Kasumi-1 (cell line): ENCODE measurements at places on chromosomes 4 and X.

DNA sequence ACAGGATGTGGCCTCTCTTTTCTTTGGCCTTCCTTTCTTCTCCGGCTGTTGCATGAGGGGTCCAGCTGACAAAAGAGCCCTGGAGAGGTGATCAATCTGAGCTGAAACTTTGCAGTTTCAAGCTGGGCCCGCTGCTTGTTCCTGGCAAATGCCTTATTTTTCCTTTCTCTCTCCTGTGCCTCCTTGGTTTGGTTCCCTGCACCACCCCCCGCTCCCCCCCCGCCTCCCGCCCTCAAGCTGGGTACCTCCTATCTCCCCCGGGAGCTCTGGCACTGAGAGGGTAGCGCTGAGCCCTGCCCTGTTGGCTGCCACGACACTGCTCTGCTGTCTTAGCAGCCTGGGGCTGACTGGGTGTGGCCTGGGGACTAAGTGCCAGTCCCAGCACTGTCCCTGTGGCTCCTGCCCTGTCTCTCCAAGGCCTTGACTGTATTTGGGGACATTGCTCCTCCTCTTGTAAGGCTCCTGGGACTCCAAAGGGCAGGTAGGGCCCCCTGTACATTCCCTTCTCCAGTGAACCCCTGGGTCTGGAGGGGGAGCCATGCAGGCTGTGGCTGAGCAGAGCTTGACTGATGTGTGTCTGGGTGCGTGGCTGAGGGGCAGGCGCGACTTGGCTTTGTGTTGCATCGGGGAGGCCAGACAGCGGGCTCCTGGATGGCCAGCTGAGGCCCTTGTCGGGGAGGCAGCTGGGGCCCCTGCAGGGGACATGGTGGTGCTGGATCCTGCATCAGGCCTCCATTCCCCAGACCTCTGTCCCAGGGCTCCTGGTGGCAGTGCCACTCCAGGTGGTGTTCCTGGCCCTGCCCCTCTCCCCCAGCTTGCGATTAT lies 1.1 kb downstream of the PLXNA3 start:
- no peak for DNase-seq

DNA sequence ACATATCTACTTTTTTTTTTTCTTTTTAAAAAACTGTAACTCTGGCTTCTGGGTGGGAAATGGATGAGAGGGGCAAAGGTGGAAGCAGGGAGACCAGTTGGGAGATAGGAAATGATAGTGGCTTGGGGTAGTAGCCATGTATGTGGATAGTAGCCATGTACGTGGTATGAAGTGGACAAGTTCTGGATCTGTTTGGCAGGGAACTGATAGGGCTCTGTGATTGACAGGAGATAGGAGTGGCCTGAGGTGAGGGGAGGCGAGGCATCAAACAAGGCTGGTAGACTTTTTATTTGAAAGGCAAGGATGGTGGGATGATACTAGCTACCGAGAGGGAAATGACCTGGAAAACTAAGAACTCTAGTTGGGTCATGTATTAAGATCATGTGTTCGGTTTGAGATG lies 117.8 kb downstream of the AFF1 start:
- no peak for DNase-seq

- no peak for DNase-seq
Measured at GRCh38 chr4:176742211-176742610, 50.5 kb downstream of the VEGFC start.

DNA sequence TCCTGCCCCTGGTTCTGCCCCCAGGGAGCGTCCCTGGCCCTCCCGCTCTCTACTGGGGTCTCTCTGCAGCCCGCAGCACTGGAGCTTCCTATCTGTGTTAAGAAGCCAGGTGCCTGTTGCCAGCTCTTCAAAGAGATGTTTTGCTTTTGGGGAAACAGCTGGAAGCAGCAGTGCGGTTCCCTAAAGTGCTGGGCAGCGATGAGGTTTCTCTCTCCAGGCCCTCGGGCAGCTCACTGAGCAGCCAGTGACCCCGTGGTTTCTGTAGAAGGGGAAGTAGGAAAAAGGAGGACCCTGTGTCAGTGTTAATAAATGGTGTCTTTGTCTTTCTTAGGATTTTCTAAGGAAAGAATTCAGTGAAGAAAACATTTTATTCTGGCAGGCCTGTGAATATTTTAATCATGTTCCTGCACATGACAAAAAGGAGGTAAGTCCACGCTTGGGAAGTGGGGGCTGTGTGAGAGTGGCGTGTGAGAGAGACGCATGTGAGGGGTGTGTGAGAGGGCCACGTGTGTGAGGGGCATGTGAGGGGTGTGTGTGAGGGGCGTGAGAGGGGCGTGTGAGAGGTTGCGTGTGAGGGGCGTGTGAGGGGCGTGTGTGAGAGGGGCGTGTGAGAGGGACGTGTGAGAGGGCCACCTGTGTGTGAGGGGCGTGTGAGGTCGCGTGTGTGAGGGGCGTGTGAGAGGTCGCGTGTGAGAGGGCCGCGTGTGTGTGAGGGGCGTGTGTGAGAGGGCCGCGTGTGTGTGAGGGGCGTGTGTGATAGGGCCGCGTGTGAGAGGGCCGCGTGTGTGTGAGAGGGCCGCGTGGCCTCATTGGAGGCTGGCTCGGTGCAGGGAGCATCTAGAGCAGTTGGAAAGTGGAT lies 27.1 kb upstream of the HGFAC start:
- peak; percentile 43 for DNase-seq

DNA sequence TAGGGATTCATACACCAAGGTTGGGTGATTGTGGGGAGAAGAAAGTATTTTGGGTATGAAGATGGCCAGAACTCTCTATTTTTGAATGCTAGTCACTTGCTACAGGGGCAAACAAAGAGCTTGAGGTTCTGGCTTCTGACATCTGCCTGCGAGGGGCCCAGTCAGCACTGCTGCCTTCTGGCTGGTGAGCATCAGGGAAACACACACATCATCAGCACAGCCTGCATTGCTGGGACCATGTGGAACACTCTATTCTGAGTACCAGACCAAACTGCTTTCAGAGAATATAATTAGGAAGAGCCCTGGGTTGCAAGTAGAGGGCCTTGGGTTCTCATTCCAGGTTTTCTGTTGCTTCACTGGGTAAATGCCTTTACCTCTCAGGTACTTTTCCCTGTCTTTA lies 14.1 kb downstream of the TRPC5 start:
- DNase-seq, result no peak
